ENCODE measurements at places on chromosomes 16 and 17.

GRCh38 chr17:11948789-11949188, 48.5 kb downstream of the ZNF18 start:
- no peak for DNase-seq

DNA sequence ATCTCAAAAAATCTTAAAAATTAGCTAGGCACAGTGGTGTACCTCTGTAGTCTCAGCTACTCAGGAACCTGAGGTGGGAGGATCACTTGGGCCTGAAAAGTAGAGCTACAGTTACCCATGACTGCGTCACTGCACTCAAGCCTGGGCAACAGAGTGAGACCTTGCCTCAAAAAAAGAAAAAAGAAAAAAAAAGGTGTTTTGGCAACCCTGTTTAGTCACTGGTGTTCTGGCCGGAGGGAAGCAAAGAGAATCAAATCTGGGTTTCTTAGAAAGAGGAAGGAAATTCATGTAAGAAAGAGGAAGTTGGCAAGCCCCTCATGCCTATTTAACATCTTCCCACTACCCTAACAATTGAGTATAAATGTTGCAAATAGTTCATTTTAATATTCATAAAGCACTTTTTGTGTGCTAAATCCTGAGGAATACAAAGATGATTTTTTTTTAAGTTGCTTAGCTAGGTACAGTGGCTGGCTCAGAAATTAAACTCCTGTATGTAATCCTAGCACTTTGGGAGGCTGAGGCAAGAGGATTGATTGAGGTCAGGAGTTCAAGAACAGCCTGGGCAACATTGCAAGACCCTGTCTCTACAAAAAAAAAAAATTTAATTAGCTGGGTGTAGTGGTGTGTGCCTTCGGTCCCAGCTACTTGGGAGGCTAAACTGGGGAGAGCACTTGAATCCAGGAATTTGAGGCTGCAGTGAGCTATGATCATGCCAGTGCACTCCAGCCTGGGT, 6.5 kb upstream of the USP32 start:
- DNase-seq, result no peak

DNA sequence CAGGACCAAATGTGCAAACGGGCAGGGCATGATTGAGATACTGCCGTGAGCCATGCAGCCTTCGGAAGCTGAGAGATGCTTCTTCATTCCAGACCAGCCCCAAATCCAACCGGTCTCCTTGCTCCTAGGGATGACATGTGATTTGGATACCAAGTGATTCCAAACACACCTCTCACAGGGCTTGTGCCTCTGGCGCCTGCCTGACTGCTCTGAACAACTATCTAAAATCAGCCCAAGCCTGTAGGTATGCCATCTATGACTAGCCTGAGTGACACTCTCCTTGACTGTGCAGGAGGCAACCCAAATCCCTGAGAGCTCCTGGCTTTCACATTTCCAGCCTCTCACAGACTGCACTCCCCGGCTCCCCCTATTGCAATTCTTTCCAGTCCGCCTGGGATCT, 20.3 kb downstream of the DYNC1LI2 start:
- no peak for DNase-seq

DNA sequence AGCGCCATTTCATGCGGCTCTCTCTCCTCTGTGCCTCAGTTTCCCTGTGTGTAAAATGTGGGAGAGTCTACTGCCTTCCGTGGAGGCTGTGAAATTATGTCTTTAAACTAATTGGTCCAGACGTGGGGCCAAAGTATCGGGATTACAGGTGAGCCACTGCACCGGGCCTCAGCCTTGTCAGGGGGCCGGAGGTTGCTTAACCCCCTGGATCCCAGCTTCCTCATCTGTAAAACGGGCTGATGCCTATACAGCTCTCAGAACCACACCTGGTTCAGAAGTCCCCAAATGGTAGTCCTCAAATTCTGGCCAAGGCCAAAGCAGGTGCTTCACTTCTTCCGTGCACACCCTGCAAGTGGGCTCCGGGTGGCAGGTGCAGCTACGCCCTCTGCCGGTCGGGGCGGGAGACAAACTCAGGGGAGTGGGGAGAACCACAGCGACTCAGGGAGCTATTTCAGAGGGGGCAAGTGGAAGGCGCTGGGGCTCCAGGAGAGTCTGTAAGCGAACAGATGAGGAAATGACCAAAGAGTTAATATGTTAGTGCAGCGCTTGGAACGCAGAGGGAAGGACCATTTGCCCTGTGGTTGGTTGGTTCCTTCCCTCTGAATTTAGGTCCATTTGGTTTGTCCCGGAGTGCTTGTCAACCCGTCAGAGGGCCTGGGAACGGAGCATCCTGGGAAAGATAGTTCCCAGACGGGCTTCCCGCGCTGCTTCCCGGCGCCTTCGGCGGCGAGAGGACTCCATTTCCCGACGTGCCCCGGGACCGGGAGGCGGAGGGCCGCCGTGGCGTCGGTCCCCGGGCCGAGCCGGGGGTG, at the start of gene MGRN1:
TSS of gene MGRN1 (plus strand) at position 812 of the 812 bp plus-strand sequence. CDS start 135 bp downstream, outside the sequence.
- peak; percentile 96 for DNase-seq

DNA sequence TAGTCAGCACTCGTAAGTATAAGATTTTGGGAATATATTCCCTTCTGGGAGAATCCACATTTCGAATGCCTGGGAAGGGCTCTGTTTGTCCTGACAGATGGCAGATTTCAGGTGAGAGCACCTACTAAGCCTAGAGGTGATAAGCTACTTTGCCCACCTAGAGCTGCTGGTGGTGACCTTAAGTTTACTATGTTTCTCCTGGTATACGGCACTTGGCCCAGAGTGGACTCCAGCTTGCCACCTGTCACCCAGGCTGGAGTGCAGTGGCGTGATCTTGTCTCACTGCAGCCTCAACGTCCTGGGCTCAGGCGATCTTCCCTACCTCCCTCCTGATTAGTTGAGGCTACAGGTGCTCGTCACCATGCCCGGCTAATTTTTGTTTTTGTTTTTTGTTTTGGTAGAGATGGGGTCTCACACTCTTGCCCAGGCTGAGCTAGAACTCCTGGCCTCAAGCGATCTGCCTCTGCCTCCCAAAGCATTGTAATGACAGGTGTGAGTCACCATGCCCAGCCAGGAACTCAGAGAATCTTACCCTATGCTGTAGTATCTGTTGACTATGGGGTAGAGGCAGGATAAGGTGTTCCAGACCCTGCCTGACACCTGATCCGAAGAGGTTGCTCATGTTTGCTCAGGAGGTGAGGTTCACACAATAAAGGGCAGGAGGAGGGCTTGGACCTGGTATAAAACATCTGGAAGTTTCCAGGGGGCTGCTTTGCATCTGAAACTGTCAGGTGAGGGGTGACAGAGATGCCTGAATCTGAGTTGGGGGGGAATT, at the start of gene ZG16:
TSS of gene ZG16 (plus strand) at position 681 of the 775 bp plus-strand sequence. CDS start 1,011 bp downstream, outside the sequence.
- no peak for DNase-seq

GRCh38 chr17:17831208-17832031, 5.4 kb downstream of the SREBF1 start:
- DNase-seq, result no peak

DNA sequence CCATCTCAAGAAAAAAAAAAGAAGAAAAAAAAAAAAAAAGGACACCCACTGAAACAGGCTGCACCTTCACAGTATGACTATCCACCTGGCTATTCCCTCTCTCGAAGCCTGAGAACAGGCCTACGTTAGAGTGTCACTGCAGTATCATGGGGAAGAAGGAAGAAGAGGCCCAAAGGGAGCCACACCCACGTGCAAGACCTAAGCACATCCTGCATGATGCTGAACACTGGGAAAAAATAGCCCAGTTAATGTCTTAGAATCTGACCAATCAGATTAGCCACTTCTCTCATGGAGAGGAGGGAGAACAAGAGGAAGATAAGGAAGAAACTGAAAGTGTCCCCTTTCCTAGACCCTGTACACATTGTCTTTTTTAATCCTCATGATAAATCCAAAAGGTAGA, 19.5 kb upstream of the MED13 start:
- DNase-seq, result no peak

DNA sequence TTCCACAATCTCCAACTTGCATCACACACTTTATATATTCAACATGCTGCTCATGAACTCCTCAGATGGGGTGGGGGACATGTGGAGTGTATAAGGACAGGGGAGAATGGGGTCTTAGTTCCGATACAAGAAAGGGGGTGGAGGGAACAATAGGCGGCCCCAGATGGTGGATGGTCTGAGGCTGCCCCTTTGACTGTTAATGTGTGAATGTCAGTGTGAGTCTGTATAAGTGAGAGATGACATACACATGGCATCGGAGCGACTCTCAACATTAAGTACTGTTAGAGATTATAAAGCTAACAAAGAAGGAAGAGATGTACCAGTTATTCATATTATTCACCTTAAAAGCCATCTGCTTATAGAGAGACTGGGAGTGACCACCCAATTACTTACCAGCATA, 193.1 kb downstream of the AXIN2 start:
- no peak for DNase-seq

DNA sequence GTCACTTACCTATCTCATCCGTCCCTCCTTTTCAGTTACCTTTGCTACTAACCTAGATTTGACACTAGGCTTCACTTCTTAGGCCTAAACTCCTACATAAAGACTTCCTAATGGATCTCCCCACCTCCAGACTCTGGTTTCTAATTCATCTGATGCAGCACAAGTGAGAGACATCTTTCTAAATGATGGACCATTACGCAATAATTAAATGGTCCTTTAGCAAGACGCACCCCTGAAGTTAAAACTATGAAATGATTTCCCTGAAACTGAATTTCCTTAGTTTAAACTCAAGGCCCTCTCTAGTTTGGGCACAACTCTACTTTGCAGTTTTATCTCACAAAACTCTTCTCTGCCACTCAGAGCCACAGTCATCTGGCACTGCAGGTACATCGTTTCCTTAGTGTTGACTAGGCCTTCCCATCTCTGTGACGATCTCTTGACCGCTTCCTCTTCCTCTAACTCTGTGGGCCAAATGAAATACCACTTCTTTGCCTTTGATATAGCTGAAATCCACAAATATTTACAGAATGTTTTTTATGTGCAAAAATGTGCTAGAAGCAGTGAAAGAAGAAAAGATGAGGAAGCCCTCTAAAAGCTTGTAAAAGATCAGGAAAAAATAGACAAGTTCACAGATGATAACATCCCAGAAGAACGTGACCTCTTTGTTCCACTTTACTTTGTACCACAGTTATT, 3.3 kb downstream of the SYNRG start:
- peak; percentile 74 for DNase-seq

DNA sequence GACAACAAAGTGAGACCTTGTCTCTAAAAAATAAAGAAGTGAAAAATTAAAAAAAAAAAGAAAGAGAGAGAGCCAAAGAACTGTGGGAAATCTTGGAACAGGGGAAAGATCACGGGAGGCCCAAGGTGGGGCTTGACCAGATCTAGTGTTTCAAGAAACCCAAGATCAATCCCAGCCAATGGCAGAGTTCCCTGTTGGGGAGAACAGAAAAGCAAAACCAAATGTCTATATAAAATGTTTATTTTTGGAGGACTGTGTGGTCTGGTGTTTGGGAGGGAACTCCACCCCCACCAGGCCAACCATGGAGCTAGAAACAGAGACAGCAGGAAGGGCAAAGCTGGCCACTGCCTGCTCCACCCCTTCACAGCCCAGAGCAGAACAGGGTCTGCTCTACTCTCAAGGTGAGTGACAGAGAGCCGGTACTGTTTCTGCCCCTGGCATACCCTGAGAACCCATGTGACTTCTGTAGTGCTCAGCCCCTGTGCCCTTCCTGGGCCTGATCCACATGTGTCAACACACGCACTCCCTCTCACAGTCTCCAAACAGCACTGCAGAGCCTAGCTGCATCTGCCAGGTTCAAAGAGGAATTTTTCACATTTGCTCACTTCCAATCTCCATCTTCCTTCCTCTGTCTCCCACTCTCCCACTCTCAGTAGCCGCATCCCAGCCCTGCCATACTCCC, 3.7 kb downstream of the TMEM101 start:
- no peak for DNase-seq

- peak; percentile 5 for DNase-seq
These were observed 56.0 kb downstream of the SHISA6 start for GRCh38 chr17:11296994-11297393.

- peak; percentile 33 for DNase-seq
These were observed 229.6 kb downstream of the MRTFB start for GRCh38 chr16:14300705-14301168.

- DNase-seq, result no peak
These were observed 130.1 kb downstream of the FOXL1 start for GRCh38 chr16:86708431-86708830.

DNA sequence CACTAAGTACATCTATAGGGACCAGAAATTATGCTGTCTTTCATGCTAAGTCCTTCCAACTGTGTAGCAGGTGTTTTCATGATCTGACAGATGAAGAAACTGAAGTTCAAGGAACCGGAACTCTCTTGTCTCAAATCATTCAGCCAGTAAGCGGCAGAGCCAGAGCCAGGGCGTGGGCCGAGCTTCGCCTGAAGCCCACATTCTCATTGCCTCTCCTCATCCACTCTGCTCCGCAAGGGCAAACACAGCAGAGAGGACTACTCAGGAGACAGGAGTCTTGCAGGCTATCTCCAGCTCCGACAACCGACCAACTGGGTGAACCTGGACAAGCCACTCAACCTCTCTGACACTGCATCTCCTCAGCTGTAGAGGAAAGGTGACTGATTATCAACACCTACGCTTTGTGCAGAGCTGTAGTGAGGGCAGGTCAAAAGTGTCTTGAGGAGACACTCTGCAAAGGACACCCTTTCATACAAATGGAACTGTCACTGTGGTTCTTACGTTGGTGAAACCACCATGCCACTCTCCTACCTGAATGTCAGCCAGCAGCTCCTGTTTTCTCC, 72.9 kb downstream of the CYTH1 start:
- DNase-seq, result peak; percentile 58

GRCh38 chr17:40541873-40542557, 23.3 kb downstream of the CCR7 start:
- no peak for DNase-seq

DNA sequence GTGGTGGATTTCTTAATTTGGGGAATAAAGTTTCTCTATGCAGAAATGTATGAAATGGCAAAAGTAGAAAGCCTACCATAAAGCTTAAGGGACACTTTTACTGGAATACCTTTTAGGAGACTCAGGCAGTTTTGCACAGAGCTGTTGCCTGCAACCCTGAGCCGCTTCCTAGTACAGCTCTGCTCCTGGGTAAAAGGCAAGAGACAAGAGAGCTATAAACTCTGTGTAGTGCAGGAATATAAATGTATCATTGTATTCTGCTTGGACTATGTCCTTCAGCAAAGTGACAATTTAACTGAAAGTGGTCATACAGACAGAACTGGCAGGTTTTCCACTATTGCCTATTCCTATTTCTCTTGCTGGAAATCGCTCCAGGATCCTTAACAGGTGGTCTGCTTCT, 65.3 kb upstream of the MYOCD start:
- no peak for DNase-seq

DNA sequence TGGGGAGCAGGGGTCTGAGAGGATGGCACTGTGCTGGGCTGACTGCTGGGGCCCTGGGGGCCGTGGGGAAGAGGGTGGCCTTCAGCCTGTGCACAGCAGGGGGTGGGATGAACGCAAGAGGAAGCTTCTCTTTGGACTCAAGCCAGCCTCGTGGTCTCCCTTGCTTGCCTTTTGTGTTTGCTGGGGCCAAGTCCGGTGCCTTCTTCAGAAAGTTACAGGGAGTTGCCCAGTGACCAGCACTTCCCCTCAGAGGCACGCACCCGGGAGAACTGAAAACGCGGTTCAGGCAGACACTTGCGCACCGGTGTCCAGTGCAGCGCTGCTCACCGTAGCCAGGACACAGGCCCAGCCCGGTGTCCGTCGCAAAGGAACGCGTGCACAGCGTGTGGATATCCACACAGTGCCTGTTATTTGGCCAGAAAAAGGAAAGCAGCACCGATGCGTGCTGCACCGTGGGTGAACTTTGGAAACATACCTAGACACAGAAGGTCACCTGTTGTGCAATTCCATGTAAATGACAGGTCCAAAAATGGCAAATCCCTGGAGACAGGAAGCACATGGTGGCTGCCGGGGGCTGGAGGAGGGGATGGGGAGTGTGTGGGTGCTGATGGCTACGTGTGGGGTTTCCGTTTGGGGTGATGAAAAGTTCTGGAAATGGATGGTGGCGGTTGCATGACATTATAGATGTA, 29.4 kb upstream of the NUDT16L1 start:
- no peak for DNase-seq
